Tibial nerve (tissue), 4 donors: ENCODE measurements at places on chromosomes 3 and 15.

- DNase-seq: peak; percentile 100
Observed at GRCh38 chr3:133573054-133573628, 345 bp upstream of the CDV3 start.

DNA sequence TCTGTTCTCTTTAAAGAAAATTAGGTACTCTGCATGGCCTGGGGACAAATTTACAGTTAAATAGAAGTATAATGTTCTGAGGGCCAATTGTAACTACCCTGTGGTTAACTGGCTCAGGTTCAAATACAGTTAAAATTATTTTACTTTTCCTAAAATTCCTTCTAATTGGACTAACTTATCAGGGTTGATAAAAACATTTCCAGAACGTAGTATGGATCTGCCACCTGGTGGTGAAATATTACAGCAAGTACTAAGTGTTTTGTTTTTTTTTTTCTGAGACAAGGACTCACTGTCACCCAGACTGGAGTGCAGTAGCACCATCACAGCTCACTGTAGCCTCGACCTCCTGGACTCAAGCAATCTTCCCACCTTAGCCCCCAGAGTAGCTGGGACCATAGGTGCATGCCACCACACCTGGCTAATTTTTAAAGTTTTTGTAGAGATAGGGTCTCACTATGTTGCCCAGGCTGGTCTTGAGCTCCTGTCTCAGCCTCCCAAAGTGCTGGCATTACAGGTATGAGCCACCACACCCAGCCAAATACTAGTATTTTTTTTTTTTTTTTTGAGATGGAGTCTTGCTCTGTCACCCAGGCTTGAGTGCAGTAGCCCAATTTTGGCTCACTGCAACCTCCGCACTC, 29.2 kb downstream of the NEO1 start:
- DNase-seq: no peak

DNA sequence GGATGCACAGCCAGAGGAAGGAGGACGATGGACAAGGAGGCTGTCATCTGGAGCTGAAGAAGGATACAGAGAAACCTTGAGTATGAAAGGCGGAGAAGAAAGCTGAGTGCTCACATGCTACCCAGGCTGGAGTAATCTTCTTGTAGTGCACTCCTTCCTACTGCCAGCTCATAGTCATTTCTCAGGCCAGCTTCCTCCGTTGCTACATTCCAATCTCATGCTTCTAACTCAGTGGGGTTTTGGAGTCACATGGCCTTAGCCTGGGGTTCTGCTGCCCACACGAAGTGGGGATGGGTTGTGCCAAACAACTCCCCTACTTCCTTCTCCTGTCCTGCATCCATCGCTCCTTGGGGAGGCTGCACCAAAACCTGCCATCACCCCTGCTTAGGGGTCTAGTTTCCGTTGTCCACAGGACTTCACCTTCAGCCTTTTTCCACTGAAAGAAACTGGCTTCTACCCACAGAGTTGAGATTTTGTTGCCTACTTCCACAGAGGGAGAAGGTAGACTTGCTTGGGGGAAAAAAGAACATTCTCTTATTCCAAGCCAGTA, 239.9 kb downstream of the EPHB1 start:
- DNase-seq: no peak

GRCh38 chr3:41356775-41357174, 157.5 kb downstream of the CTNNB1 start:
- DNase-seq: no peak
